Thoracic aorta (tissue), 2 donors: ENCODE measurements at places on chromosomes 12 and 14. TPM values are rescaled to one million over a fixed set of nuclear protein-coding genes. Genes with fewer than 3 reads are reported as not detected.

GRCh38 chr14:19729359-19729758 lies 14.0 kb upstream of the OR4Q3 start:
- no peaks in the 10 kb centered on the region for H3K27me3 ChIP-seq
- H3K27ac ChIP-seq: no peak overlapping the region
- DNase-seq: no peak

DNA sequence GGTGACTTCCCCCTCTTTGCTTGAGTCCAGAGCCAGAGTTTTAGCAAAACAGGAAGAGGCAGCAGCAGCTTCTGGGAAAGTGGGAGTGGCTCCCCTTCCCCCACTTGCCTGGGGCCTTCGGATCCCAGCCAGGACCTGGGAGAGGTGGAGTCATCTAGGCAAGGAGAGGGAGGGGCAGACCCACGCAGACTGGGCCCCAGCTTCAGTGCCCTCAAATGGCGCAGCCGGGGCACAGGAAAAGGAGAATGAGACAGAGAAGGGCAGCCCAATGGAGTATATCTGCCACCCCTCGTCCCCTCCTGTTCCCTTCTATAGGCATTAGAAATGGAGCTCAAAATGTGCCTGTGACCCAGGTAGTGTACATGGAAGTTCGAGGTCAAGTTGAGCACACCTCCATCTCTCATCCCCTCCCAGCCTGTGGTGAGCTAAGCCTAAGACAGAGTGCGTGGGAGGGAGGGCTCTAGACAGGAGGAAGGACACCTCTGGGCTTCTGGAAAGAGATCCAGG lies 9.3 kb upstream of the HDAC7 start:
- H3K4me3 ChIP-seq: peak overlapping the region; percentile 26
- H3K4me1 ChIP-seq: peaks cover 40% of the 10 kb centered on the region
- no peaks in the 10 kb centered on the region for H3K27me3 ChIP-seq
- H3K27ac ChIP-seq: peak overlapping the region; percentile 80

GRCh38 chr12:15726027-15726877 lies 62.9 kb downstream of the EPS8 start:
- H3K27ac ChIP-seq: peak overlapping the region; percentile 14
- peak overlapping the region; percentile 37 for H3K4me3 ChIP-seq
- peaks cover 55% of the 10 kb centered on the region for H3K4me1 ChIP-seq
- no peak for DNase-seq

DNA sequence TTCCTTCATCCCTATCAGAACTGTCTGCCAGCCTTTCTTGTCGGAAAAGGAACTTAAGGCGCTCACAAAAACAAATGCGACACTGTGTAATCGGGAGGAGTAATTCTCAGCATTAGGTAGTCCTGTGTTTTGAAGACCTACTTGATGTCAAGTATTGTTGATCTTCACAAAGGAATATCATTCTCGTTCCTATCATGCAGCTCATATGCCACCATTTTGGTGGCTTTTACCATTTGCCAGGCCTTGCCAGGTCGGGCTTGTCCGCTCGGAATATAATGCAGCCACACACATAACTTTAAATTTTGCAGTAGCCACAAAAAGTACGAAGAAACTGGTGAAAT lies 903 bp upstream of the PPP4R3A start:
- no peaks in the 10 kb centered on the region for H3K27me3 ChIP-seq
- no peak for DNase-seq
- H3K27ac ChIP-seq: peak overlapping the region; percentile 100
- no peaks in the 10 kb centered on the region for H3K36me3 ChIP-seq

GRCh38 chr12:67698672-67699581 lies 50.4 kb downstream of the DYRK2 start:
- H3K27me3 ChIP-seq: no peaks in the 10 kb centered on the region
- peak overlapping the region; percentile 74 for H3K4me3 ChIP-seq

- DNase-seq: no peak
- H3K27me3 ChIP-seq: no peaks in the 10 kb centered on the region
- no peak overlapping the region for H3K27ac ChIP-seq
- H3K4me1 ChIP-seq: no peaks in the 10 kb centered on the region
Measured at GRCh38 chr14:38309522-38310277, 53.8 kb upstream of the CLEC14A start.

DNA sequence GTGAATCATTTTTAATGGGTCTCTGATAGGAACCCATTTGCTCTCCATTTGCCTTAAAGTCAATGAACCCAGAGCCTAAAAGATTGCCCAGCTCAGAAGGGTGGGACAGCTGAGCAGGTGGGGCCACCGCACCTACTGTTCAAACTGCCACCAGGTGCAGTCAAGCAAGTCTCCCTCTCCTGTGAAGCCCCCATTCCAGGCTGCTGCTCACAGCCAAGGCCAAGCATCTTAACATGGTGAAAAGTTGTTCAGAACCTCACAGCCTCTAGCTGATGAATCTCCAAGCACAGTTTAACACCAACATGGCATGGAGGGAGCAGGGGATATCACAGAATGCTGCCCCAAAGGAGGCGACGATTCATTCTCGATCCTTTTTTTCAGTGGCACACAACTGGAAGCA lies 29.5 kb downstream of the ANO2 start:
- DNase-seq: no peak
- no peak overlapping the region for H3K27ac ChIP-seq
- no peak overlapping the region for H3K4me3 ChIP-seq
- no peaks in the 10 kb centered on the region for H3K36me3 ChIP-seq

DNA sequence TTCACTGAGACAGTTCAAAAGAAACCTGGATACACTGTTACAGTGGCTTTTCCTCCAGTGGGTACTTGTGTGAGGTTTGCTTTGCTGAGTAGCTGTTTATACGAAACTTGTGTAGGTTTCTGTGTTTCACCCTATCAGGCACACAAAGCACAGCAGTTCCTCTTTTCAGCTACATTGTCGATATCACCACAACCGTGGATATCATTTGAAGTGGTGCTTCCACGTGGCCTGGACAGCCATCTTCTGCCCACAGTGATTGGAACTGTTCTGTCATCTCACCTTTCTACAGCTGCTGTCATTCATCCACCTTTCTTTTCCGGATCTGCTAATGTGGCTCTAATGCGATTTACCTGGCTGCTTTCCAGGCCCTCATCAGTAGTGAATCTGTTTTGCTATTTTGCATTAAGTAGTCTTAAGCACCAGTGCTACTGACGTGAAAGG lies 368.8 kb downstream of the SYT1 start:
- no peaks in the 10 kb centered on the region for H3K36me3 ChIP-seq
- H3K27ac ChIP-seq: no peak overlapping the region
- DNase-seq: no peak
- no peaks in the 10 kb centered on the region for H3K27me3 ChIP-seq
- H3K4me1 ChIP-seq: no peaks in the 10 kb centered on the region
- H3K4me3 ChIP-seq: no peak overlapping the region

GRCh38 chr12:105084251-105085250 lies at the start of gene ALDH1L2:
Gene ALDH1L2 (minus strand): TSS chr12:105084458. CDS start chr12:105084436, 22 bp downstream.
- H3K36me3 ChIP-seq: no peaks in the 10 kb centered on the region
- peak; percentile 64 for DNase-seq
- peak within 1 kb of the TSS; percentile 86 for H3K4me3 ChIP-seq
- H3K27me3 ChIP-seq: no peaks in the 10 kb centered on the region
- no peaks in the 10 kb centered on the region for H3K4me1 ChIP-seq

DNA sequence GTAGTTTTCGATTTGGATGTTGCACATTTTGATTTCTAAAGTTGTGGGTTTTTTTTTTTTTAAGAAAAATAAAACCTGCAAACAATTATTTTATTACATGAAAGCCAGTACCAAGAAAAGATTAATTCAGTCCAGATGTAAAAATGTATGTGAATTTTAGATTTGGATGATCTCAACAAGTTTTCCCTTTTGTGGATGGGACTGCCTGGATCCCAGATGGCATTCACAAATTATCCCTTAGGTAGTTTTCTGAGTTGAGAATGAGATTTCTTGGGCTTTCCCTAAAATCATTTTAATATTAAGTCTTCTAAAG lies 2.8 kb downstream of the FRMD6 start:
- peak overlapping the region; percentile 88 for H3K27ac ChIP-seq
- DNase-seq: no peak
- H3K4me3 ChIP-seq: peak overlapping the region; percentile 99
- H3K4me1 ChIP-seq: peaks cover 10% of the 10 kb centered on the region
- no peaks in the 10 kb centered on the region for H3K27me3 ChIP-seq
- no peaks in the 10 kb centered on the region for H3K36me3 ChIP-seq

DNA sequence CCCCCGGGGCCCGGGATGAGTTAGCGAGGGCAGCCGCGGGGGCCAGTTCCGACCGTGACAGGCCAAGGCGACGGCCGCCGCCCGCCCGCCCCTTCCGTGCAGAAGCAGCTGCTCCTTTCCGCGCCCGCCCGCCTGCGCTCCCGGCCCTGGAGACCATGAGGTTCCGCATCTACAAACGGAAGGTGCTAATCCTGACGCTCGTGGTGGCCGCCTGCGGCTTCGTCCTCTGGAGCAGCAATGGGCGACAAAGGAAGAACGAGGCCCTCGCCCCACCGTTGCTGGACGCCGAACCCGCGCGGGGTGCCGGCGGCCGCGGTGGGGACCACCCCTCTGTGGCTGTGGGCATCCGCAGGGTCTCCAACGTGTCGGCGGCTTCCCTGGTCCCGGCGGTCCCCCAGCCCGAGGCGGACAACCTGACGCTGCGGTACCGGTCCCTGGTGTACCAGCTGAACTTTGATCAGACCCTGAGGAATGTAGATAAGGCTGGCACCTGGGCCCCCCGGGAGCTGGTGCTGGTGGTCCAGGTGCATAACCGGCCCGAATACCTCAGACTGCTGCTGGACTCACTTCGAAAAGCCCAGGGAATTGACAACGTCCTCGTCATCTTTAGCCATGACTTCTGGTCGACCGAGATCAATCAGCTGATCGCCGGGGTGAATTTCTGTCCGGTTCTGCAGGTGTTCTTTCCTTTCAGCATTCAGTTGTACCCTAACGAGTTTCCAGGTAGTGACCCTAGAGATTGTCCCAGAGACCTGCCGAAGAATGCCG lies 699 bp downstream of the MGAT2 start:
- no peaks in the 10 kb centered on the region for H3K27me3 ChIP-seq
- H3K4me3 ChIP-seq: peak overlapping the region; percentile 95
- peaks cover 10% of the 10 kb centered on the region for H3K36me3 ChIP-seq
- DNase-seq: peak; percentile 25
- peak overlapping the region; percentile 98 for H3K27ac ChIP-seq

- DNase-seq: no peak
- no peaks in the 10 kb centered on the region for H3K36me3 ChIP-seq
- no peaks in the 10 kb centered on the region for H3K4me1 ChIP-seq
- no peak overlapping the region for H3K4me3 ChIP-seq
- no peaks in the 10 kb centered on the region for H3K27me3 ChIP-seq
Measured at GRCh38 chr14:87014856-87015255, 978.1 kb downstream of the GALC start.

GRCh38 chr14:77914073-77914721 lies 114.3 kb downstream of the ADCK1 start:
- H3K27ac ChIP-seq: no peak overlapping the region
- no peaks in the 10 kb centered on the region for H3K36me3 ChIP-seq
- no peaks in the 10 kb centered on the region for H3K27me3 ChIP-seq
- H3K4me1 ChIP-seq: no peaks in the 10 kb centered on the region
- DNase-seq: no peak
- H3K4me3 ChIP-seq: no peak overlapping the region

GRCh38 chr14:100374270-100374669 lies 51.1 kb downstream of the SLC25A47 start:
- H3K4me1 ChIP-seq: peaks cover 28% of the 10 kb centered on the region
- DNase-seq: no peak
- H3K27me3 ChIP-seq: no peaks in the 10 kb centered on the region
- no peaks in the 10 kb centered on the region for H3K36me3 ChIP-seq

- H3K27me3 ChIP-seq: no peaks in the 10 kb centered on the region
- DNase-seq: no peak
- peak overlapping the region; percentile 37 for H3K27ac ChIP-seq
- no peaks in the 10 kb centered on the region for H3K36me3 ChIP-seq
- peaks cover 13% of the 10 kb centered on the region for H3K4me1 ChIP-seq
- peak overlapping the region; percentile 95 for H3K4me3 ChIP-seq
Measured at GRCh38 chr12:76028571-76029277, 2.9 kb downstream of the PHLDA1 start.

GRCh38 chr14:21121122-21121521 lies 20.3 kb downstream of the TMEM253 start:
- H3K4me3 ChIP-seq: no peak overlapping the region
- no peaks in the 10 kb centered on the region for H3K4me1 ChIP-seq
- H3K27me3 ChIP-seq: peaks cover 5% of the 10 kb centered on the region
- H3K27ac ChIP-seq: no peak overlapping the region
- no peaks in the 10 kb centered on the region for H3K36me3 ChIP-seq

- no peak for DNase-seq
- H3K27ac ChIP-seq: no peak overlapping the region
- H3K27me3 ChIP-seq: no peaks in the 10 kb centered on the region
- no peaks in the 10 kb centered on the region for H3K36me3 ChIP-seq
- no peak overlapping the region for H3K4me3 ChIP-seq
Measured at GRCh38 chr14:100818221-100818699, 7.7 kb upstream of the MEG3 start.

DNA sequence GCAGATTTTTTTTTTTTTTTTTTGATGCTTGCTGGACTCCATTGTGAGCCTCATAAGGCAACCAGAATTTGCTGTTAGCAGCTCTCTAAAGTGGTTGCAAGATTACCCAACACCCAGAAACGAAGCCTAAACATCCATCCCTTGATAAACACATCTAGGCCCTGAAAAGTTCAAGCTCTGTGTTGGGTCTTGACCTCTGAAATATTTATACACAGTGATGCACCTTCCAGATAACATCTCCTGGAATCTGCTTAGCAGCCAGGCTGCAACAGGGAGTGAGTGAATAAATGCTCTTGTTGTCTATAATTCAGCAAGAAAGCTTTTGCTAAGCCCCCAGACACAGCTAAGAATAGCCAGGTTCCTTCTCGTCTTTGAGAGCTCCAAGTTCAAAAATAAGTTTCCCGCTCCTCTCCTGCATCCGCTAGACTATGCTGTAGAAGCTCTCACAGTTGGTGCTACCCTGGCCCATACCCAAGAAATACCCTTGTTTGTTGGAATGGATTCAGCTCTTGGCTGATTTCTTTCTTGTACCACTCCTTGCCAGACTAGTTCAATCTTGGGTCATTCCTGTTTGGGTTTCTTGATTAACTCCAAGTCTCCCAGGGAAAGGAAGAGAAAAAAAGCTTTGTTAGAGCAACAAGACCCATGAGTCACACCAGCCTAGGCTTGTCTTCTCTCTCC lies 610.6 kb upstream of the TBX3 start:
- H3K27ac ChIP-seq: no peak overlapping the region
- H3K4me3 ChIP-seq: no peak overlapping the region
- no peaks in the 10 kb centered on the region for H3K36me3 ChIP-seq
- no peak for DNase-seq
- no peaks in the 10 kb centered on the region for H3K27me3 ChIP-seq

DNA sequence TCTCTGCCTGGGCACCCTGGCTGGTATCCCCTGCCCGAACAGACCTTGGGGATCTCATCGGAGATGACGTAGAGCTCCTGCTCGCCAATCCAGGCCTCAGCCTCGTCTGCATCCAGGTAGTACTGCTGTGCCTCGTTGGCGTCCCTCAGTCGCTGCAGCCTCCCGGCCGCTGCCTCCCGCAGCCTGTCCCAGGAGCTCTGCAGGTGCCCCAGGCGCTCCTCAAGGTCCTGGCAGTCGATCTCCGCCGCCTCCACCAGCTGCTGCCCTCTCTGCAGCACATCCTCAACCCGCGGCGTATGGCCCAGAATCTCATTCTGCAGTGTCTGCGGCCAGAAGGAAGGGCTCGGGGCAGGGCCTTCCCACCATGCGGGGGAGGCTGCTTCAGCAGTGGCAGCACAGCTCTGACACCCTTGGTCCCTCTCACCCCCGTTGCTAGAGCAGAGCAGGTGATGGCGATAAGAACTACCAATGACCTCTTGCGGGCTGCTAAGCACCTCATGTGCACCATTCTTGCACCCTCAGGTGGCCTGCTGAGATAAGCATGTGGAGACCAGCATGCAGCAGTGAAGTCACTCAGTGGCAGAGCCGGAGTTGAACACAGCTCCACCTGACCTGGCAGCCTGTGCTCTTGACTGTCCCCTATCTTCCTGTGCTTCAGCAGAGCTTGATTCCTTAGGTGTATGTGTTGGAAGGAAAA lies 71.0 kb downstream of the PLEKHG3 start:
- no peak overlapping the region for H3K4me3 ChIP-seq
- no peak overlapping the region for H3K27ac ChIP-seq
- no peak for DNase-seq

The TAS2R7 gene
- total RNA-seq: not detected

The DAO gene
- not detected for total RNA-seq

The SMOC1 gene
- 25.2 TPM for total RNA-seq

The TCL1B gene
- not detected for total RNA-seq
